ENCODE measurements at places on chromosomes 1 and 21. TPM values are rescaled to one million over a fixed set of nuclear protein-coding genes. Genes with fewer than 3 reads are reported as not detected.

The SPATA21 gene
- not detected for total RNA-seq

The RAB25 gene
- total RNA-seq: 2.7 TPM

The SMCP gene
- not detected for total RNA-seq

The OR10Z1 gene
- not detected for total RNA-seq

The RGS13 gene
- total RNA-seq: not detected

The SAMD11 gene
- not detected for total RNA-seq

- H3K4me1 ChIP-seq: peaks cover 16% of the 10 kb centered on the region
- DNase-seq: no peak
- H3K36me3 ChIP-seq: peaks cover 5% of the 10 kb centered on the region
- no peak overlapping the region for H3K4me3 ChIP-seq
Observed at GRCh38 chr1:180630408-180631193, 1.2 kb upstream of the XPR1 start.

GRCh38 chr1:163361123-163361934, 39.6 kb downstream of the NUF2 start:
- no peaks in the 10 kb centered on the region for H3K36me3 ChIP-seq
- H3K27me3 ChIP-seq: no peaks in the 10 kb centered on the region
- no peaks in the 10 kb centered on the region for H3K4me1 ChIP-seq

GRCh38 chr1:55038552-55038838, 853 bp upstream of the PCSK9 start:
- no peak for DNase-seq
- no peak overlapping the region for H3K27ac ChIP-seq
- no peaks in the 10 kb centered on the region for H3K27me3 ChIP-seq
- no peaks in the 10 kb centered on the region for H3K36me3 ChIP-seq
- no peak overlapping the region for H3K4me3 ChIP-seq

DNA sequence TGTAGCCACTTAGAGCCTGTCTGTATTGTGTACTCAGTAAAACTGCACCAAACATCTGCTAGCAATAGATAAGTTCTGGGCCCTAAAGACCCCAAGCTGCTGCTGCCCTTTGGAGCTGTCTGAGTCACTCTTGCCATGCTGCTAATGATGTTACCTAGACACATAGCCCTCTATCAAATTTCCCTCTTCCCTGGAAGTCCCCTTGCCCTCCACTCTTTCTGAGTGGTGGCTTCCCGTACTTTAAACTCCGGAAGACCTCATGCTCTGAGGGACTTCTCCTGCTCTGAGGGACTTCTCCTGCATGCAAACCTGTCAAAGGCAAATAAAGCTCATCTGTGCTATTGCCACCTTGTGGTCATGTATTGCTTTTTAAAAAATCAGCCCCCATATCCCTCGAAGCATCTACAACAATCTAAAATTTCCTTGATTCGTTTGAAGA, 34.0 kb downstream of the FH start:
- no peaks in the 10 kb centered on the region for H3K27me3 ChIP-seq
- H3K4me3 ChIP-seq: no peak overlapping the region
- DNase-seq: no peak
- no peaks in the 10 kb centered on the region for H3K36me3 ChIP-seq
- no peaks in the 10 kb centered on the region for H3K4me1 ChIP-seq

- H3K27me3 ChIP-seq: no peaks in the 10 kb centered on the region
- H3K4me1 ChIP-seq: no peaks in the 10 kb centered on the region
- H3K27ac ChIP-seq: no peak overlapping the region
- no peak overlapping the region for H3K4me3 ChIP-seq
- no peaks in the 10 kb centered on the region for H3K36me3 ChIP-seq
- no peak for DNase-seq
Observed at GRCh38 chr1:64133036-64133435, 70.4 kb upstream of the UBE2U start.

- H3K4me3 ChIP-seq: peak overlapping the region; percentile 65
- H3K27ac ChIP-seq: peak overlapping the region; percentile 79
- H3K36me3 ChIP-seq: no peaks in the 10 kb centered on the region
- H3K27me3 ChIP-seq: no peaks in the 10 kb centered on the region
- peaks cover 69% of the 10 kb centered on the region for H3K4me1 ChIP-seq
Observed at GRCh38 chr21:31184459-31184858, 146.2 kb upstream of the KRTAP19-8 start.

DNA sequence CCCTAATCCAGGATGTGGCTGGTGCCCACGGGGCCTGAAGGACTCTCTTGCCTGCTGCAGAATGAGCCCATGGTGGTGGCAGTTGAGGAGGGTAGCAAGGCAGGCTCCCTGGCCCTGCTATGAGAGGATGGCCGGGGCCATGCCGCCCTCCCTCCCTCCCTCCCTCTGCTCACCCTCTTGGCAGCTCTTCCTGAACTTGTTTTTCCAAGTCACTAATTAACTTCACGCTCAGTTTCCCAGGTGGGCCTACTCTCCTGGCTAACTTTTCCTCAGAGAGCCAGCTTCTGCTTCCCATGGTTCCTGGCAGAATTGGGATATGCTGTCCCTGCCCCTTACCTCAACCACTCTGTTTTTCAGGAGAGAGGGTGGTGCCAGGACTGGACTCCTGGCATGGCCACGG, 10.2 kb downstream of the KCNC4 start:
- H3K27ac ChIP-seq: no peak overlapping the region
- H3K27me3 ChIP-seq: no peaks in the 10 kb centered on the region
- H3K4me1 ChIP-seq: no peaks in the 10 kb centered on the region
- H3K36me3 ChIP-seq: peaks cover 12% of the 10 kb centered on the region
- no peak overlapping the region for H3K4me3 ChIP-seq
- no peak for DNase-seq

DNA sequence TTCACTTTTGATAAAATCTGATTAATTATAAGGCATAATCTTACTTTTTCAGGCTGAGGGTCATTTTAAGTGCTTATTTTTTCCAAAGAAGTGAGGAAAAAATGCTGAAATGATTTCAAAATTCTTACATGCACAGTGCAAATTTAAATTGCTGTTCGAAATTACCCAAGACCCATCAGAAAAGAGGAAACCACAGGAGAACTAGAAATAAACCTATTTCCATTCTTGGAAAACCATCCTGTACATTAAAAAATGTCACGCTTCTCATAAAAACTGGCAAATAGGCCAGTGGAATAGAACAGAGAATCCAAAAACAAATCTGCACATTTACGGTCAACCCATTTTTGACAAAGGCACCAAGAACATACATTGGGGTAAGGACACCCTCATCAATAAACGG, 414.9 kb downstream of the SMYD3 start:
- H3K36me3 ChIP-seq: no peaks in the 10 kb centered on the region
- H3K27ac ChIP-seq: no peak overlapping the region
- DNase-seq: no peak
- H3K27me3 ChIP-seq: no peaks in the 10 kb centered on the region
- no peaks in the 10 kb centered on the region for H3K4me1 ChIP-seq

- no peak overlapping the region for H3K27ac ChIP-seq
- DNase-seq: no peak
- no peaks in the 10 kb centered on the region for H3K4me1 ChIP-seq
Observed at GRCh38 chr1:162020150-162020549, 3.5 kb downstream of the OLFML2B start.

DNA sequence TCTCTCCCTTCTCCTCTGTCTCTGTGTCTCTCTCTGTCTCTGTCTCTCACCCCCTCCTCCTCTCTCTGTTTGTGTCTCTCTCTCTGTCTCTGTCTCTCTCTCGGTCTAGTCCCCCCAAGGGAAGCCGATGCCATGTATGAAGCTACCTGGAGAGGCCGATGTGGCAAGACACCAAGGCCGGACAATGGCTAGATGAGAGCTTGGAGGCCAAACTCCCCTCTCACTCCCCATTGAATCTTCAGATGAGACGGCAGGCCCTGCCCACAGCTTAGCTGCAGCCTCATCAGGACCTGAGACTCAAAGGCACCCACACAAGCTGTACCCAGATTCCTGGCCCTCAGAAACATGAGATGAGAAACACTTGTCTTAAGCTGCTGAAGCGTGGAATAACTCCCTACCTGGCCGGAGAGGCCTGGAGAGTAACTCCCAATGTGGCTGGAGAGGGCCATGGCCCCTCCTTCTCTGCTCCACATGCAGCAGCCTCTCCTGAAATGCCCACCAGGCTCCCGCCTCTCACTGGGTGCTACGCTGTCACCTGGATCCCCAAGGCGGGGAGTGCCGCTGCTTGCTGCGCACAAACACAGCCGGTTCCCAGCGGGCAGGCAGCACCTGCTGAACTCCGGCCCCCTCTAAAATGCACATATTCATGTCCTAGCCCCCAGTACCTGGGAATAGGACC, 7.8 kb upstream of the ACTRT2 start:
- DNase-seq: no peak
- no peak overlapping the region for H3K4me3 ChIP-seq
- no peaks in the 10 kb centered on the region for H3K36me3 ChIP-seq
- no peaks in the 10 kb centered on the region for H3K4me1 ChIP-seq
- no peak overlapping the region for H3K27ac ChIP-seq

DNA sequence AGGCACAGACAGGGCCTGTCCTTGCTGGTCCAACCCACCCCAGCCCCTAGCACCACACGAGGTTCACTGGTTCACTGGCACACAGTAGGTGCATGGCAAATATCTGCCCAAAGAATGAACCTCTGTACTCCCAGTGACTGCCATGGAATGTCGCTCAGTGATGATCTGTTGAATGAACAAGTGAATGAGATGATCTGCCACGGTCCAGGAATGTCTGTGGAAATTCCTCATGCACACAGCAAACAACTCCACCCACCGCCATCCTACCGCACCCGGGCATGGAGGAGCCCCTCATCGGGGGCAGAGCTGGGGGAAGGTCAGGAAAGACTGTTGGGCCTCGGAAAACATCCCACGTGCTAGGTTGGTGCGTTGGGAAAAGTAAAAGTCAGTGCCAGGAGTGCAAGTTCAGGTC, 1.7 kb downstream of the HSPG2 start:
- no peak overlapping the region for H3K27ac ChIP-seq
- H3K36me3 ChIP-seq: no peaks in the 10 kb centered on the region
- no peaks in the 10 kb centered on the region for H3K4me1 ChIP-seq
- no peak for DNase-seq

DNA sequence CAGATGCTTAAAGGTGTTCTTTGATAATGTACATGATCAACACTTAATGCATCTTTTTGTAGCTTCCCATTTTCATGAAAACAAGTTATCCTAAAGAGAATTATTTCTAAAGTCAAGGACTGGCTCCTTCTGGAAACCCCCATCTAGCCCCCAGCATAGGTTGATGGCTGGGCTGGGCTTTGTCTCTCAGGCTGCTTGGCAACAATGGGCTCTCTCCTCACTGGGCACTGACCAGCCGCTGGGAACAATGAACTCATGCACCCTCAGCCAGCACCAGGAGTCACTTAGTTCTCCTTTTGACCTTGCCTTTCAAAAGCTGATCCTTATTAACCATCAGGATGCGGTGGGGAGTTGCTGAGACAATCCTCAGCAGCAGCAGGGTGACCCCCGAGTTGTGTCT, 293.0 kb upstream of the PLXNA2 start:
- H3K36me3 ChIP-seq: no peaks in the 10 kb centered on the region
- DNase-seq: no peak
- H3K4me3 ChIP-seq: no peak overlapping the region
- H3K4me1 ChIP-seq: peaks cover 5% of the 10 kb centered on the region

- no peaks in the 10 kb centered on the region for H3K4me1 ChIP-seq
- DNase-seq: no peak
- H3K4me3 ChIP-seq: no peak overlapping the region
- H3K27me3 ChIP-seq: no peaks in the 10 kb centered on the region
- no peak overlapping the region for H3K27ac ChIP-seq
Observed at GRCh38 chr1:195005338-195005737, 1602.9 kb downstream of the KCNT2 start.

DNA sequence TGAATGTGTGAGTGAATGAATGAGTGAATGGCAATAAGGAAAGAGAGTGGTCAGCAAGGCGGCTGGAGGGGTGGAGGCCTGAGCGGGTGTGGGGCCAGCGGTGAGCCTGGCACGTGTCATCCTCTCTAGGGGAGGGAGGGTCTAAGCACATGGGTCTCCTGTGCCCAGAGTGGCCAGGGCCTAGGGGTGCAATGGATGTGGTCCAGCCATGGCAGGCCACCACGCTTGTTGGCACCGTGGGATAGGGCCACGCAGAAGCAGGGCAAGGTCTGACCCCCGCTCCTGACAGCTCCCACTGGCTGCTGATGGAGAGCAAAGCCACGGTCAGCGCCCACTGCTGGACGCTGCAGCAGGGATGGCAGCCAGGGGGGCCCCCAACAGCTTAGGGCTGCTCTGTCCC, 19.5 kb upstream of the SPSB1 start:
- H3K27me3 ChIP-seq: no peaks in the 10 kb centered on the region
- peaks cover 11% of the 10 kb centered on the region for H3K4me1 ChIP-seq
- H3K4me3 ChIP-seq: no peak overlapping the region
- H3K36me3 ChIP-seq: no peaks in the 10 kb centered on the region
